ENCODE measurements at places on chromosomes 11 and 22.

DNA sequence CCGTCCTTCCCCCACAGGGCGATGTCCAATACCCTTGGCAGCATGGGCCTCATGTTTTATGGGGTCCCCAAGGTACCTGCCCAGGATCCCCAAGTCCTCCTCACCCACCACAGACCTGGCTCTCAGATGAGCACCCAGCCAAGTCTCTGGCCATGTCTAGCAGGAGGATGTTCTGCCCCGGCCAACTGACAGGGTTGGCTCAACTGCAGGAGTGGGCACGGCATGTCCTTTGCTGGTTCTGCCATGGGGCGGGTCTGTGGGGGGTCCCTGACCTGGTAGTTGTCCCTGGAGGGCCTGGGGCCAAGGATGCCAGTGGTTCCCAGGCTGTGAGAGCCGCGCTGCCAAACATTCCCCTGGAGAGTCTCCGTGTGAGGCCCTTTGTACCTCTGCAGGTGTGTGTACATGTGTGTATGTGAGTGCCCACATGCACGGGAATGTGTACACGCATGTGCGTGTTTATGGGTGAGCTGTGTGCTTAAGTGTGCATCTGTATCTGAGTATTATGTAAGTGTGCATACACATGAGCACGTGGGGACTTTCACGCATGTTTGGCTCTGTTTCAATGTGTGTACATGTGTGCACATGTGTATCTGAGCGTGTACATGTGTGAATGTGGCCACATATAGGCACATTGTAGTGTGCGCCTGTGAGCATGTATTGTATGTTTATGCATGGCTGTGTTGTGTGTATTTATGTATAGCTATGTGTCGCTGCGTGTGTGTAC lies 85.5 kb downstream of the KCNQ1 start:
- DNase-seq: peak; percentile 11

GRCh38 chr22:17806437-17806836 lies 32.2 kb upstream of the BID start:
- no peak for DNase-seq

DNA sequence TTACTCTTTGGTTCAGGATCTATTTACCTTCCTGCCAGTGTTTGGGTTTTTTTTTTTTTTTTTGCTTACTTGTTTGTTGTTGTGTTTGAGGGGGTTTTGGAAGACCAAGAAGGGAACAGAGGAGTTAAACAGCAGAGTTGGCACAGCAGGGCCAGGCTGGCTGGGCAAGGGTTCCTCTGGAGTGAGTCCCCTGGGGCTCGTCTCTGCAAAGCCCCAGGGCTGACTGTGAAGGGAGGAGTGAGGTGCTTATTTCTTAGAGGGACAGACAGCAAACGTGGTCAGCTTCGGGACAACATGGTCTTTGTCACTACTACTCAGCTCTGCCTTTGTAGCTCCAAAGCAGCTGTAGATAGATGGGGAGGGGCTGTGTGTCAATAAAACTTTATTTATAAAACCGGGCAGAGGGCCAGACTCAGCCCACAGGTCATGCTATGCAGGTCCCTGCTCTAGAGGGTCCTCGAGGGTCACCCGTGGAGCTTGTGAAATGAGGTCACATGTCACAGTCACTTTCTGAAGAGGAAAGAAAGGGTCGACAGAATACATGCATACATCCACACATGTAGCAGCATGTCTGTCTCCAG lies 1404.7 kb downstream of the BRD1 start:
- no peak for DNase-seq

DNA sequence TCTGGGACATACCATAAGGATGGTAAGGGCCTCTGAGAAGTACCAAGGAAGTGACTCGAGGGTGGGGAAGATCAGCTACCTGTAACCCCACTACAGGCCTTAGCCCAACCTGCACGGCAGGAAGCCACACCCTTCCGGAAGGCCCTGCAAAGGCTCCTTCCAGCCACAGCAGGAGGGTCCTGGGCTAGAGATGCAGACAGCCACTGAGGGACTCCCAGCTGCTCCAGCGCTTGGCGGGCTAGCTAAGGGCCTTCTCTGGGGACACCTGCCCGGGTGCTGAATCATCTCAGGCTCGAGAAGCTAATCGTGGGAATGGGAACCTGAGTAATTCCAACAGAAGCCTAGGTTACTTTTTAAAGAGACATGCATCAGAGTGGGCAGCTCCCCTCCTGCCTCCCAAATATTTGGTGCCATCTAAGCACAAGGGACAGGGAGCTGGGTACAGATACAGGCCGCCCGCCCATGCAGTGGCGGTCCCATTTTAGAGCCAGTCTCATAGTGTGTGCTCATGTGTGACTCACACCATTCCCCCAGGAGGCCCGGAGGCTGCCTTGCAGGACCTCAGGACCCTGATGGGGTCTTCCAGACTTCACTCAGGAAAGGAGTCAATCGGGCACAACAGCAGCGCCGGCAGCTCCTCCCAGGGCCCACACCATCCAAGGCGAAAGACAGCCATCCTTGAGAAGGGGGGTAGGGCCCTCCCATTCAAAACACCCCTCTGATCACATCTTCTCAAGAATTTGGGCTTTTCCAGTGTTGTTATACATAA lies 8.0 kb downstream of the MYH9 start:
- no peak for DNase-seq

DNA sequence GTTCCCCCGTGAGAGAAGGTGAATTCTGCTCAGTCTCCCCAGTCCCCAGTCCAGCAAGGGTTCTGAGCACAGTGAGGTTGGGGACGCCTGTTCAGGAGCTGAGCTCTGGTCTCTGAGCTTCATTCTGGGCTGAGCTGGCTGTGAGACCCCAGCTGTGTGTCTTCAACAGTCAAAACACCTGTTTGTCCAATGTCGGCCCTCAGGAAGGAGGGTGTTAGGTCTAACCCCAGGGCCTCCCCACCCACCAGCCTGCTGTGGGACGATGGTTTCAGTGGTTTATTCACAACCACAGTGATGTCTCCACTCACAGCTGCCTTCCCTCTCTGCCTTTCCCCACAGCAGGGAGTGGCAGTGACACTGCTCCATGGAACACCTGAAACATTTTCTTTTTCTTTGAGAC lies 1282.9 kb downstream of the TBC1D22A start:
- no peak for DNase-seq

DNA sequence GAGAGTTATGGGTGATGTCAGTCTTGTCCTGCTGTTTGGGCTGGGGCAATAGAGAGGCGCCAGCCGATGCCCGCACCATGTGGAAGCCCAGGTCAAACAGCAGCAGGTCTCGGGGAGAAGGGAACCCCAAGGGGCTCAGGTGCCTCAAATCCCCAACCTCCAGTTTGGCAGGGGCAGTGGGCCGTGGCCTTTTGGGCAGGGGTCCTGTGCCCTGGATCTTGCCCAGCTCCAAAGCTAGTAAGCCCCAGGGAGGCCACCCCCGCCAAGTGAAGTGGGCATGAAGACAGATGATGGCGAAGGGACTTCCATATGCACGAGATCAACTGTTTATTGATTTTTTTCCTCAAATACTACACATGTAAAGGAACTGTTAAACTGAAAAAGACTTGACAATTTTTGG lies 12.4 kb upstream of the ARFGAP3 start:
- DNase-seq: no peak

GRCh38 chr11:118171269-118172062 lies 5.0 kb downstream of the SCN2B start:
- peak; percentile 71 for DNase-seq

GRCh38 chr11:47186076-47186699 lies at the start of gene PACSIN3:
TSS of gene PACSIN3 (minus strand) at chr11:47186434. CDS start at chr11:47182727, 3,707 bp downstream.
- DNase-seq: peak; percentile 69

DNA sequence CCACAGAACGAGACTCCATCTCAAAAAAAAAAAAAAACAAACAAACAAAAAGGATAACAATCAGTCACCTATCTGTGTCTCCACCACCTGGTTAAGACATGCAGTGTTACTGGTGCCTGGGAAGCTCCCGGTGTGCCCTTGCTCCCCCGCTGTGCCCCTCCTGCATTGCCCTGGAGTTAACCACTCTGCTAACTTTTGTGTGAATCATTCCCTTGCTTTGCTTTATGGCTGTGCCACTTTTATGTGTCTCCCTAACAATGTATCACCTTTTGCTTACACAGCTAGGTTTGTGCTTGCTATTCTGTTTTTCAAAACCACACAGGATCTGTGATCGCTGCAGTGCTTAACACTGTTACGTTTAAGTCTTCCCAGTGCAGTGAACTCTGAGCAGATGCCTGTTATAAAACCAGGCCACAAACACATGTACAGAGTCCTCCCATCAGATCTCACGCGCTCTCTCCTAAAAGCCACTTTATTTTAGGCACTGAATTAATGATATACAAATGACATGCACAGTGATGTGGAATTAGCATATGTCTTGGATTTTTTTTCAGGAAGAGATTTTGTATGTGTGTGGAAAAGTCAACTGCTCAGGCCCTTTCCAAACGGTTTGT lies 69.9 kb downstream of the BUD13 start:
- DNase-seq: no peak

DNA sequence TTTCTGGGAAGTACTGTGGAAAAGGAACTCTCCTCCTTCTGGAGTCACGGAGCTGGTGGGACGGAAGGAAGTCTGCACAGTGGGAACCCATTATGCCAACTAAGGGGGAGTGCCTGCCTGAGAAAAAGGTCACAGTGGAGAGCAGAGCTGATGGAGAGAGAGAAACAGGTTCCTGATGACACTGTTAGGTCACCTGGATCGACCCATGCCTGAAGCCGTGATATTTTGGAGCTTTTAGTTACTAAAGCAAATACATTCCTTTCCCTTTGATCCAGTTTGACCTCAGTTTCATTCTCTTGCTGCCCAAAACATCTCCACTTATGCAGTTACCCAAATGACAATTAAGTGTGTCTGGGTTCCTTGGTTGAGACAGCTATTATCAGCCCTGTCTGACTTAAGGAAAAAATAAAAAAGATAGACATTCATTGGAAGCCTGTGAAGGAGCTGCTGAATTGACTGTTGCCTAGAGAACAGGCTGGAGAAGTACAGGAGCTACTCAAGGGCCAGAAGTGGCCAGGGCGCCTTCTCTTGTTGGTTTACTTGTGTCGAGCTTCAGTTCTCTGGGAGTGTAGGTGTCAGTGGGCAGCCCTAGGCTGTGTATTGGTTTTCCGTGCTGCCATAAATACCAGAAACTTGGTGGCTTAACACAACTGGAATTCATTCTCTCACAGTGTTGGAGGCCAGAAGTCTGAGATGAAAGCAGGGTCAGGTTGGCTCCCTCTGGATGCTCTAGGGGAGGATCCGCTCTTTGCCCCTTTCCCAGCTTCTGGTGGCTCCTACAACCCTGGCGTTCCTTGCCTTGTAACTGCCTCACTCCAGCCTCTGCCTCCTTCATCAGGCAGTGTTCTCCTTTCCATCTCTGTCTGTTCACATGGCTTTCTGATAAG lies 13.6 kb downstream of the MRGPRD start:
- DNase-seq: no peak

DNA sequence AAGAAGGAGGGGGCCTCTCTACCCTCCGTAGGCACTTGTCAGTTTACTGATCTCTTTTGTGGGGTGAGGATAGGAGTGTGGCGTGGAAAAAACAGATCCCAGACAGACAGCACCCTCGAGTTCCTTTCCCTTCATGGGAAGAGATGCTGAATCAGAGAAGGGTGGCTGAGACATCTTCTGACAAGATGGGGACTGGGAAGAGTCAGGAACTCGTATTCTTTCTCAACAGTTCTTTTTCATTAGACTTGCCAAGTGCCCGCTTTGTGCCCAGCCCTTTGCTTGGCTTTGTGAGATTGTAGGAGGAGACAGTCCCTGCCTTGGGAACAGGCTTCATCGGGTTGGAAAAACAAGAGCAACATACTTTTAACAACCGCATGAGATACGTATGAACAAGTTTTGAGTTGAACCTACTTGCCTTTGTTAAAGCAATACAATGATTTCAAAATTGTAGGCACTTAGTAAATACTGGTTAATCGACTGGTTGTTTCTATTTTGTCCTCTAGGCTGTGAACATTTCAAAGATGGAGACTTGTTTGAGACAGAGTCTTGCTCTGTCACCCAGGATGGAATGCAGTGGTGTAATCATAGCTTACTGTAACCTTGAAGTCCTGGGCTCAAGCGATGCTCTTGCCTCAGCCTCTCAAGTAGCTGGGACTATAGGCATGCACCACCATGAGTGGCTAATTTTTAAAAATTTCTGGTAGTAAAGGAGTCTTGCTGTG lies 1.1 kb downstream of the RRM1 start:
- no peak for DNase-seq

- DNase-seq: no peak
Measured at GRCh38 chr11:5059391-5059790, at the start of gene OR52E2. TSS of gene OR52E2 (minus strand) at chr11:5059627. CDS start at chr11:5059627, 0 bp downstream.

DNA sequence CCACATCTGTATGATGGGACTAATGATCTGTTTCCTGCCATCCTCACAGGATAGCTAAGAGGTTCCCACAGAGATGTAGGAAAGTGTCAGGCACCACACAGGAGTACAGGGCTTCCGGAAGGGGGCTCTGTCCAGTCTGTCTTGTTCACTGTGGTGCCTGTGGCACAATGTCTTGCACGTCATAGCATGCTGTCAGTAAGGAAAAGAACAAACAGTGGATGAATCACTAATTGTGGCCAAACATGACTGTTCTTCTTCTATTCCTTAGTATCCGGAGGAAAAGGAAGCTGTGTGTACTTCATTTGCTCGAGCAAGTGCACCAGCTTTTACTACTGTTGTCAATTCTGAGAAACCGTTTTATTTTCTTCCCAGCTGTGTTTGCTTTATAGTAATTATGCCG lies 73.4 kb upstream of the YWHAH start:
- no peak for DNase-seq

- no peak for DNase-seq
Measured at GRCh38 chr22:37659066-37659896, 758 bp downstream of the PDXP start.

DNA sequence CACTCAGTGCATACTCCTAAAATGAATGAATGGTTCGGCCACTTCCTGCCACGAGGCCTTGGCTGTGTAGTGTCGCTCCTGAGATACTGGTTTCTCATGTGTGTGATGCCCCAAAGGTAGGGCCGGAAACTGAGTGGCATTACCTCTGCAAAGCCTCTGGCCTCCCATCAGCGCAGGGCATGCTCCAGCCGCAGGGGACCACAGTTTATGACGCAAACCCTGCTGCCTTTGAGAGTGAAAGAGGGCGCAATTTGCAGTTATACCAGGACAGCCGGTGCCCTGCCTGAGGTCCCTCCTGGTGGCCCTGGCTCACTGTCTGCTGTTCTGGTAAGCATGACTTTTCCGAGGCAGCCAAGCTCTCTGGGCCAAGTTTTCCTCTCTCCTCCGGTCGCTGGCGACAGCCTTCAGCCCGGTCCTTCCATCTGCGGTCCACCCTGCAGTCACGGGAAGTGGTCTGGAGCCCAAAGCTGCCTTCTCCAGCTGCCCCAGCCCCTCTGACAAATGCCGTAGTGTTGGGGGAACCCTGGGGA lies 2.4 kb upstream of the FGF3 start:
- DNase-seq: no peak

GRCh38 chr11:125871391-125872137 lies 15.9 kb upstream of the HYLS1 start:
- no peak for DNase-seq

All from left ventricle myocardium inferior (tissue), 1 donor.